ENCODE measurements at places on chromosomes 12 and 14.

DNA sequence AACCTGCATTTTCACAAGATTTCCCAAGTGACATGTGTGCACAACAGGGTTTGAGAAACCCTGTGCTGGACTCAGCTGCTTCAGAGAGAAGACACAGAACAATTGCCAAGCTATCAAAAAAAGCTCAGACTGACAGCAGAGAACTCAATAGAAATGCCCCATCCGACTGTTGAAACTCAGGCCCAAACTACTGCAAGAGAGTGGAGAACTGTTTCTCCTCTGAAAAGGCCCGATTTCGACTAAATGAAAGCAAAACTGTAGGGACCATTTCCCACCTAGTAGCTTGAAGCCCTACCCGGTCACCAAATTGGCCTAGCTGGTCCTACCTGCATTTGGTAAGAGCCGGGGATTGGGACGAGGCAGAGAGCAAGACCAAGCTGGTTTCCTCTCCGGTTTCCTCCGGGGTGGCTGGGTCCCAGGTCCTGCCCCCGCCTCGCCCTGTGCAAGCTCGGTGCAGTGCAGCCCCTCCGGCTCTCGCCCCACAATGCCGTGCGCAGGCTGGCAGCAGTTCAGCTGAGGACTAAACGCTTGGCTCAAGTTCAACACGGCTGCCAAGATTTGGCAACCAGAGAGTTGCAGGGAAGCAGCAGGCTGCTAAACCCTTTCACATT lies 1180.6 kb downstream of the VRK1 start:
- DNase-seq = no peak

DNA sequence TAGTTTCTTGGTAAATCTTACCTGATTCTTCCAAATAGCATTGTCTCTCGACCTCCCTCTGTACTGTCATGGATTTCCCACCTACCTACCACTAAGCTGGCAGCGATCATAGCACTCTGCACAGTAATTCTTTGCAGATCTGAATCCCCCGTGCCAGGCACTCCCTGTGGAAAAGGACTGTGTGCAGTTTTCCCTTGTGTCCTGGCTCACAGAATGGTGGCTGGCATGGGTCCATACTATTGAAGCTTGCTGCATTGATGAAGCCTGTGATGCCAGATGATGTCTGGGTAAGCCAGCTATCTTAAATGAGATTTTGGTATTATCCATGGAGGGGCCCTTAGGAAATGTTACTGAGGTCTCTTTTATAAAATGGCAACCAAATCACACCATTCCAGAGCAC lies 135.7 kb downstream of the RPAP3 start:
- no peak for DNase-seq

- no peak for DNase-seq
These were observed 54.8 kb upstream of the RASSF8 start for GRCh38 chr12:25903603-25904245.

DNA sequence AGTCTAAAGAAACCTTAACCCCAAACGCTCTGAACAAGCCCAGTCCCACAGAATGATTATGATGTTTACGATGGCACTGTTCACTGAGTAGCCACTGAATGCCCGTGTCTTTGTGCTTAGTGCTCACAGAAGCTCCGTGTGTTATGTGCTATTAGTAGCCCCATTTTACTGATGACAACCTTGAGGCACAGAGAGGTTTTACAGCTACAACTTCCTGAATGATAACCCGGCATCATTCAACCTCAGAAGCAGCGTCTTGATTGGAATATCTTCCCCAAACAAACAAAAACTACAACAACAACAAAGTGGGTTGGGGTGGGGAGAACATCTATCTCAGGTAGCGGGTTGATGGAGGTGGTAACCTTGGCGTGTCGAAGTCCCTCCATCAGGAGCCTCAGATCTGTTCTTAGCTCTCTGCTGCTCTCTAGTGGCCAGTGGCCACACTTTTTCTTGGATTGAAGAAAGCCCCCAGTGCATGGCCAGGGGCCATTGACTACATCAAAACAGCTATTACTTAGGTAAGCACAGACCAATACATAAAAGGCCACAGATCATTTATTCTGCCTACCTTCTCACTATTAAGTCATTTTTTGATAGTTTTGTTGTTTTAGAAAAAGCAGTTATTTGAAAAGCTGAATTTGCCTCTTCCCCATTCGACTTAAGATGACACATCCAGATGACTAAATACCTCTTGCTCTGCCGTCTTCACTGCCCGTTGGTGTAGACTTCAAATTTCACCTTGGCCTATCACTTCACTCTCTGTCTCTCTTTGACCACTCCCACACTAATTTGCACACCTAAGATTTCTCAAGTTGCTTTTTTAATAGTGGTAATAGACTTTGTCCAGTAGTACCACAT lies 376.9 kb downstream of the GALC start:
- no peak for DNase-seq

Data from BJ (cell line).